ENCODE measurements at places on chromosomes 2 and 18.

- DNase-seq, result peak; percentile 73
Measured at GRCh38 chr2:134119713-134120405, 134.0 kb upstream of the MGAT5 start.

- no peak for DNase-seq
Measured at GRCh38 chr2:229270551-229271410, at the start of gene PID1. Gene PID1, minus strand, starts transcription at chr2:229271287. Its CDS starts 244 bp downstream, at chr2:229271043.

DNA sequence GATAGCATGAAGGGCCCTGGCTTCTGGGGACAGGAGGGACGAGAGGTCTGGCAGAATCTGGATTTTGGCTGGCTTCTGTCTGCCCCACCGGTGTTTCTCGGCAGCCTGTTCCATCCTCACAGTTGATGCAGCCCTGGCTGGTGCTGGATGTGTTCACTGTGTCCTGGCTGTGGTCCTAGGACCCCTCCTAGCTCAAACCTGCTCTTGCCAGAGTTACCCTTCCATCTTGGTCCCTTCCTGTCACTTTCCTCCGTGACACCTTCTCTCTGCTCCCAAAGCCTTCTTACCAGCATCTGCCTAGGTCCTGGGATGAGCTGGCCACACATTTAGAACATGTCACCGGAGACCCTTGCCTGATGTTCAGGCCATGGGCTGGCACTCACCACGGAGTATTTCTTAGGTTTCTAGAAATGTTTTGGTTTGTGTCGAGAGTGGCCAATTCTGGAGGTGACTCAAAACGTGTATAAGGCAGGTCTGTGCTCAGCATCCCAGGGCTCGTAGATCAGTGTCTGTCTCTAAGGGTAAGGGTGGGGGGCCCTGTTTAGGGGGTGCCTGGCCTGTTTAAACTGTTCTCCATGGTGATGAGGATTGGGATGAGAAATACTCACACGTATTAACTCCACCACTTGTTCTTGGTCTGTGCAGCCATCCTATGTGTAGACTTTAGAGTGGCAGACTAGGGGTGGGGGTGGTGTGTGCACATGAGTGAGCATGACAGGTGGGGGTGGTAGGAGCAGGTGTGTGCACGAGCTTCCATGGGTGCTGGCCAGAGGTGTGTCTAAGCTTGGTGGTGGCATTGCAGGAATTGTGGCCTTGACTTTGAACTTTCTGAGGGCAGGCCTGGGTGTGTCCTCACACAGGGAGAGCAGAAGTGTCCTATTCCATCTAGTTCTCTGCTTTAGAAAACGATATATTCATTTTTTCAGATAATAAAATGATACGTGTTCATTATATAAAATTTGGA is 162.7 kb downstream of the DYSF start:
- no peak for DNase-seq

GRCh38 chr2:40556293-40556692 is 104.4 kb upstream of the SLC8A1 start:
- no peak for DNase-seq

DNA sequence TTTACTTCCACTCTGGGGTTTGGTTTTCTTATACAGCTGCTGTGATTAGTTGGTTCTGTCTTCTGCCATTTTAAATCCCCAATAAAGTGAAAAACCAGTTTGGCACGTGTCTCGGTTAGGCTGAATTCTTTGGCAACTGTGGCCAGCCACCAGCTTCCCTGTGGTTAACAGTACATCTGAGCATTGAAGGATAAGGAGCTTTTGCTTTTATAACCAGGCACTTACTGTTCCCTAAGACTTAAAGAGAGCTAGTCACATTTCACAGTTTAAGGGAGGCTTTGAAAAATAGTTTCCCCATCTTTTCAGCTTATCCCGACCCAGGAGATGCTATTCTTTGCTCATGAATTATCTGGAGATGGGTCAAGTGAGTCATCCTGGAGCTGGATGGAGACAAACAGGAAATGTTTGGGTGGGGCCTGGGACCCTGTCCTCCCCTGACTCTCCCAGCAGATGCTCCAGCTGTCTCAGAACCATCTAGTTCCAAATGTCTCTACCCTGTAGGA is 57.3 kb upstream of the EML6 start:
- DNase-seq, result no peak

DNA sequence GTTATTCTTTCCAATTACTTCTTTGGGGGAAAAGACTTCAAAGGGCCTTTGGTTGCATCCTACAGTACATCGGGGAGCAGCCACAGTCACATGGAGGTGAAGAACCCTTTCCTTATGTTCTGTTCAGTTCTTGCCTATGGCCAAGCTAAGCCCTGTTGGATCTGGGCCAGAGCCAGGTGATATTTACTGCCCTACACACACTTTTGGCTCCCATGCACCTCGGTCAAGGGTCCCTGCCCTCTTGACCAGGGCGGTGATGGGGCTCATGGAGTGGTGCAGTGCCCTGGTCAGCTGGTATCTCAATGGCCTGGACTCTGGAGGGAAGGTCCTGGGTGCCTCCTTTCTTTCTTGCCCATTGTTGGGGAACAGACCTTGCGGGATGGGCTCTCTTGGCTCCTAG is 98.7 kb downstream of the VAPA start:
- DNase-seq, result no peak

GRCh38 chr2:119788752-119789151 is 29.0 kb downstream of the PTPN4 start:
- DNase-seq, result no peak

DNA sequence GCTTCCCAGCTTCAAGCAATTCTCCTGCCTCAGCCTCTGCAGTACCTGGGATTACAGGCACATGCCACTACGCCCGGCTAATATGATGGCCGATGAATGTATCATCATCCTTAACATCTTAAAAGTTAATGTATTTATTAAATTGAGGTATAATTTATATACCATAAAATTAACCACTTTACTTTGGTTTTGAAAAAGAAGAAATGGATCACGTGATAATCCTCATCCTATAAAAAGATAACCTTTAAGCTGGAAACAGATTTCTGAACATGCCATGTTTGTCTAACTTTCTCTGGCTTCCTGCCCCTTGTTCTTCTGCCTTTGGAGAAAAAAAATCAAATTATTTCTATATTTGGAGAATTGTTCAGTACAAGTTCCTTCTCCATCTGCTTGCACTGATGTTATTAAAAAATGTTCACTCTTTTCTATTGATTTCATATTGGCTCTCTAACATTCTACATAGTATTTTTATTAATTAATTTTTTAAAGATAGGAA is 57.0 kb upstream of the ACTR3 start:
- DNase-seq, result no peak
